GM12865 (cell line): ENCODE measurements at places on chromosomes 6 and 20.

GRCh38 chr20:328027-328974 is 2.9 kb downstream of the SOX12 start:
- no peak for DNase-seq

DNA sequence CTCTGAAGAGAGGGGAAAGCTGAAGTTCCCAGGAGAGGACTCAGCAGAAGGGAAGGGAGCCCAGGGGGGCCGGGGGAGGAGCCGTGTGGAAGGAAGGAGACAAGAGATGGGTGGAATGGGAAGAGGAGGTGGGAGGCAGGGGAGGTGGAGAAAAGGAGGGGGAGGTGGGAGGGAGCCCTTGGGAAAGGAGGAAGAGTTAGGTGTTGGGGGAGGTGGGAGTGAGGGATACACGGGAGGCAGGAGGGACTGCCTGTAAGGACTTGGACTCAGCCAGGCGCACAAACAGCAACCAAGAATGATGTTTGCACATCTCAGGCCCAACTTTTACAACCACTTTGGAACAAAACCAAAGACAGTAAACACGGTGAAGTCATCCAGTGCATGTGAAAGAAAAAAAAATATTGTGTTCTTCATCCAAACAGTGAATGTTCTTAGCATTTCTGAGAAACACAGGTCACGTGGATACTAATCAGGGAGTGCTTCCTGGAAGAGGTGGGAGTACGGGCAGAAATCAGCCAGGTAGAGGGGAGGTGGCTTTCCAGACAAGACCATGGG is 17.4 kb upstream of the LSM14B start:
- no peak for DNase-seq

- DNase-seq: no peak
Observed at GRCh38 chr6:113511100-113511499, 346.0 kb upstream of the MARCKS start.

DNA sequence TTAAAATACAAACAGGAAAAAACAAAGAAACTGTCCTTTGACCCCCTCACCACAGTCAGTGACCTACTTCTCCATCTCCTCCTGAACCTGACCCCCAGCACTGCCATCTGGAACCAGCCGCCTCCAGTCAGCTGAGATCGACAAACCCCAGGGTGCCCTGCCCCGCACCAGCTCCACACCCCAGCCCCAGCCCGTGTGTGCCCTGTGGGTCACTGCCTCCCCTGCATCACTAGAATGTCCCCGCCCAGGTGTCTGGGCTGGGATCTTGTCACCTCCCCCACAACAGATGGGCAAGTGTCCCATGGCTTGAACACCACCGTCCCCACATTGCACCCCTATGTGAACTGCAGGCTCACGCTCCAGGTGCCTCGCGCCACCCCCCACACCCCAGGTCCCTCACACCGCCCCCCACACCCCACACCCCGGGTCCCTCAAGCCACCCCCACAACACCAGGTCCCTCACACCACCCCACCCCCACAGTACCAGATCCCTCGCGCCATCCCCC is 13.3 kb downstream of the TAF4 start:
- no peak for DNase-seq

DNA sequence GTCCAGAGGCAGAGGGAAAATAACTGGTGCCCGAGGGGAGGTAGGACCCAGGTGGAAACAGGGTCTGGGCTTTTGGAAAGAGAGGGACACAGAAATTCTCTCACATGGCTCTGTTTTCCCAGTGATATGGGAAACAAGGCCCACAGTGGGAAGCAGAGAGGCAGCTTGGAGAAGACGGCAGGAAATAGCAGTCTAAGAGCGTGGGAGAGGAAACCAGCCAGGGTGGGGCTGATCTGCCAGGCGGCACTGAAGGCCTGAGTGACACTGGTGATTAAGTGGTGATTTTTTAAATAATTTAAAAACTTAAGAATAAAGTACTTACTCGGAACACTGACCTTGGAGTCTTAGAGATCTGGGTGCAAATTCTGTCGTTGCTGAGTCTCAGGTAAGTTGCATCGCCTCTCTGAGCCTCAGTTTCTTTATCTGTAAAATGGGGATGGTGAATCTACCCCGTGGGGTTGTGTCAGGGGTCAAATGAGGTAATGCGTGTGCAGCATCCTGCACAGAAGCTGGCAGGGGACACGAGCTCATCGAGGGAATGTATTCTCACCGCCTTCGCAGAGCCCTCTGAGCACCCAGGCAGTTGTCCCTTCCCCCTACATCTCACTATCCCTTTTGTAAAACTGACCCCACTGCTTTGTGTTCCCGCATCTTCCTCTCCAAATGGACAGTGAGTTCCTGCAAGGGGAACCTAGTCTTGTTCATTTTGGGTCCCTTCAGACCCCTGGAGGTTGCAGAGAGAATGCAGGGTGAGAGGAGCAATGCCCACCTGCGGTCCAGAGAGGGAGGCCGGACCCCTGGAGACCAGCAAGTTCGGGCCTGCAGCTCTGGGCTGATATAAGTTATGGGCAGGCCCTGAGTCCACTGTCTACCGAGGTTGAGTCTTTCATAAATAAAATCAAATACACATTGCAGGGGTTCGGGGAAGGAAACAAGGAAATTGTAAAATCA is 228.6 kb upstream of the PMEPA1 start:
- no peak for DNase-seq

GRCh38 chr6:164294047-164294784 is 879.7 kb downstream of the QKI start:
- no peak for DNase-seq

GRCh38 chr20:8005033-8005432 is 14.5 kb downstream of the TMX4 start:
- DNase-seq: no peak

DNA sequence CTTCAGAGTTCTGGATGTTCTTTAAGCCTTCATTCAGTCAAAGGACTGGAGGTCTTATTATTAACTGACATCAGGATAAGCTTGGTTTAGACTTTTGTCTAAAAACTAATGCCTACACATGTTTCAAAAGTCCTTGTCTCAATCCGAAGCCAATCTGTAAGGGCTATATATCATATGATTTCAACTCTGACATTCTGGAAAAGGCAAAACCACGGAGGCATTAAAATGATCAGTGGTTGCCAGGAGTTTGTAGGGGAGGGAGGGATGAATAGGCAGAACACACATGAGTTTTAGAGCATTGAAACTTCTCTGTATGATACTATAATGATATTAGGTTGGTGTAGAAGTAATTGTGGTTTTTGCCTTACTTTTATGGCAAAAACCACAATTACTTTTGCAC is 1285.8 kb upstream of the CITED2 start:
- no peak for DNase-seq

DNA sequence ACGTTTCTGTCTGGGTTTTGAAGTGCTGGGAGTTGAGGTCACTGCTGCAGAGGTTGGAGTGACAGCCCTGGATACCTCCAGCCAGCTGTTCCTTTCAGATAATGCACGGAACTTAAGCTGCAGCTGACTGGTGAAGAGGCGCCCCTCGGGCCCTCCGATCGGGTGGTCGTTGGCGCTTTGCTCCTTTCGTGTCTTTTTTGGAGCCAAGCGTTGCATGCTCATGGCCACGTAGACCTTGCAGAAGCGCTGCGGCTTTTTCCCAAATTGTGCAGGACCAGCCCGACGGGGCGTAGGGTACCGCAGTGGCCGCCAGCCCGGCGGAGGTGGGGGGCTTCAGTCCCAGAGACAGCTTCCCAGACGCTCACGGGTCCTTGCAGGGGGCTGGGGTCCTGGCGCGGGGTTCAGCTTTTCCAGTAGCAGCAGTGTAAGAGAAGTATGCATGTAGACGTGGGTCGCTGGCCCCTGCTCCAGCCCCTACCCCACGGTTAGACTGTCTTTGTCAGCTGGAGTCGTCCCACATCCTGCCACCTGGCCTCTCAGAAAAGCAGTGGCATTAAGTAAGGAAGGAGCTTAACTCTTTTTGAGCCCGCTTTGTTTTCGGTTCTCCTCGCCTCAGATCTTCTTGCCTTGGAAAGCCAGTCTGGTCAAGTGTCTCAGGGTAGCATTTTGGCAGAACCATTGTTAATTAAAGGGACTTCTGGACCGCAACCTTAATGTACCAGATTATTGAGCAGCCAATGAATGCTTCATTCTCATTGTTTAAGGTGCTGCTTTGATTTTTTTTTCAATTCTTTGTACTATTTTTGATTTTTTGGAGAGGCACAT is 838 bp downstream of the TNFAIP3 start:
- DNase-seq: peak; percentile 69

GRCh38 chr6:129194306-129194941 is 311.5 kb downstream of the LAMA2 start:
- DNase-seq: no peak

- DNase-seq: no peak
Observed at GRCh38 chr6:118171852-118172251, 264.8 kb downstream of the SLC35F1 start.

- no peak for DNase-seq
Observed at GRCh38 chr20:47358039-47358671, 1.7 kb upstream of the ZMYND8 start.

DNA sequence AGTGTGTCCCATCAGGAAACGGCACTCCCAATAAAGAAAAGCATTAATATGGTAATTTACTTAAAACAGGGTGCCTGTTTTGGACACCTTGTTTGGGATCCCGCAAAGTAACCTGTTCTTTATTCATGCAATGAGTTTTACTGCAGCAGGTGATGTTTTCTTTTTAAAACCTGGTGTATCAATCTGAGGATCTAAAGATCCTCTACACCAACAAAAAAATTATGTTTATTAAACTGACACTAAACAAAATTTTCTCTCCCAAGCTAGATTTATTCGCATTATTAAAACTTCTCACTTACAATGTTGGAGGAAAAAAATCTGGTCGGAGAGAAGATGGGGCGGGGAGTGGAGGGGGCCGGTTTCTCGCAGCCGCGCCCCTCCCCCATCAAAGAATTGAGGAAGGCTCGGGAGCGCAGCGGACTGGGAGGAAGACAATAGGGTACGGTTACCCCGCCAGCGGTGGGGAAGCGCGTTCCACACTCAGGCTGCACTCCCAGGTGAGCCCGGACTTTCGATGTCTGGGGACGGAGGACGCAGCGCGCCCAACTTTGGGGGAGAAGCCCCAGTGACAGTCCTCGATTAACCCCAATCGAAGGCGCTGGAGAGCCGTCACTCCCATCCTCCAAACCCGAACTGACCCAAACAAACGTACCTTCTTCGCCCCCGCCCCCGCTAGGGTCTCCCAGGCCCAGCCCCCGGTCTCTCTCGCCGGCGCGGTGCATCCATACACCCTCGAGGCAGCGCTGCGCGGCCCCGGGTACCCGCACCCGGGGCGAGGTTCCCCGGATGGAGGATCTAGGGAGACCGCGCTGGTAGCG is 1.3 kb downstream of the CD24 start:
- no peak for DNase-seq

- no peak for DNase-seq
Observed at GRCh38 chr6:142530566-142530965, 228.8 kb downstream of the ADGRG6 start.

DNA sequence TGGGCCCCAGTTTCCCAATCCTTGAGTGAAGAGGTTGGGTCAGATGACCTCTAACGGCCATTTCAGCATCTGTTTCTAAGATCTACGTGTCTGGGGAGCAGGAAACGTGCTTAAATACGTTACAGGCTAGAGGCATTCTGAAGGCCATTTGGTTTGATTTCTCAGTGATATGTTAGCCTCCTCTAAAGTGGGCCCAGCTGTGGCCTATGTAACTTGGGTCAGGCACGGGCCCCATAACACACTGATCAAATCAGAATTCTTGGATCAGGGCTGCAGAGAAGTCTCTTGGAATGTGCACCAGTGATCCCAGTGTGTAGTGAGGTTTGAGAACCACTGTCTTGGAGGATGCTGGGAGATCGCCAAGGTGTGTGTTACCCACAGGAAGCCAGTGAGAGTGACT is 36.1 kb upstream of the TGM3 start:
- no peak for DNase-seq
